CD8-positive, alpha-beta memory T cell (primary cell): ENCODE measurements at places on chromosomes 11 and 22.

- no peak for DNase-seq
Measured at GRCh38 chr11:5366856-5367255, 15.5 kb downstream of the OR51B6 start.

GRCh38 chr11:1916132-1916985 is 3.1 kb upstream of the TNNT3 start:
- DNase-seq = no peak

- no peak for DNase-seq
Measured at GRCh38 chr11:44324749-44325525, 15.0 kb upstream of the ALX4 start.

DNA sequence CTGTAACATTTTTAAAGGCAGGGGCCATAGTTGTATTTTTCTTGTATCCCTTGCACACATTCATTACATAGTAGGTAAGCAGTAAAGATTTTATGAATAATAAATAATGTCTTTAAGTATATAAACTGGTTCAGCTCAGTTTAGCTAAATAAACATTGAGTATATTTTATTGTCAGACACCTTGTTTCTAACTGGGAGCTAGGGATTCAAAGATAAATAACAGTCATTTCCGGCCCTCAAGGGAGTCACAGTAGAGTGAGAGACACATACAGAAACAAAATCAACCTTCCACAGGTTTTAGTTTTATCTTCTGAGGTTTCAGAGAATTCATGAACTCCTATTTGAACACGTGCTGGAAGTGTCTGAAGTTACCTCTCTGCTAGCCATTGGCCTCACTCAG is 760.2 kb downstream of the DLG2 start:
- DNase-seq = no peak

DNA sequence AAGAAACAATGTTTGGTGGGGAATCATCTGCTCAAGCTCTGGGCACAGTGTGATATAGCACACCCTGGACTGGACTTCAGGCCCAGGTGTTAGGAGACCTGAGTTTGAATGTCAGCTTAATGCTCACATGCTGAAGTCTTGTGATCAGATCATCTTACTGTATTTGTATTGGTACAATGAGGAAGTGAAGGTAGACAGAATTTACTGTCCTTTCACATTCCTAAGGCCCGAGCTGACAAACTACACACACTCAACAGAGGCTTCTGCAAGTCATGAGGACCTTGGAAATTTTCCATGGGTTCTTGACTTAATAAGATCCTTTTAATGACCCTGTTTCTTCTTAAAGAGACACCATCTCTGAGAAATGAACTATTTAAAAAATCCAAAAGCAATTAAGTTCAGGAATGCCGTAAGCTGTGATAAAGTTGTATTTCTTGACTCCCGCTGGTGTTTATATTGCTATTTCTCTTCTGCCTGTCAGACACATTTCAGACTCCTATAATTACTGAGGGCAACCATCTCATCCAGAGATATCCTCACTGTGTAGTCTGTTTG is 802.0 kb downstream of the DLG2 start:
- no peak for DNase-seq
